ENCODE measurements at places on chromosomes 13 and 19. TPM values are rescaled to one million over a fixed set of nuclear protein-coding genes. Genes with fewer than 3 reads are reported as not detected.

- peak; percentile 83 for DNase-seq
- H3K27me3 ChIP-seq, result no peaks in the 10 kb centered on the region
- H3K4me3 ChIP-seq, result peak overlapping the region; percentile 50
- H3K27ac ChIP-seq, result peak overlapping the region; percentile 91
Observed at GRCh38 chr13:23466144-23467002, 32.9 kb upstream of the SACS start.

- H3K27me3 ChIP-seq, result peaks cover 28% of the 10 kb centered on the region
- DNase-seq, result peak; percentile 27
- H3K27ac ChIP-seq, result no peak overlapping the region
- H3K36me3 ChIP-seq, result no peaks in the 10 kb centered on the region
Observed at GRCh38 chr13:26756961-26757360, 3.6 kb downstream of the GPR12 start.

GRCh38 chr13:21238267-21238666, 61.8 kb downstream of the MRPL57 start:
- DNase-seq, result no peak
- H3K4me3 ChIP-seq, result no peak overlapping the region
- no peak overlapping the region for H3K27ac ChIP-seq
- peaks cover 5% of the 10 kb centered on the region for H3K4me1 ChIP-seq
- no peaks in the 10 kb centered on the region for H3K36me3 ChIP-seq

- H3K27ac ChIP-seq, result peak overlapping the region; percentile 80
- no peaks in the 10 kb centered on the region for H3K27me3 ChIP-seq
Observed at GRCh38 chr19:52898101-52898500, 666 bp upstream of the ZNF320 start.

DNA sequence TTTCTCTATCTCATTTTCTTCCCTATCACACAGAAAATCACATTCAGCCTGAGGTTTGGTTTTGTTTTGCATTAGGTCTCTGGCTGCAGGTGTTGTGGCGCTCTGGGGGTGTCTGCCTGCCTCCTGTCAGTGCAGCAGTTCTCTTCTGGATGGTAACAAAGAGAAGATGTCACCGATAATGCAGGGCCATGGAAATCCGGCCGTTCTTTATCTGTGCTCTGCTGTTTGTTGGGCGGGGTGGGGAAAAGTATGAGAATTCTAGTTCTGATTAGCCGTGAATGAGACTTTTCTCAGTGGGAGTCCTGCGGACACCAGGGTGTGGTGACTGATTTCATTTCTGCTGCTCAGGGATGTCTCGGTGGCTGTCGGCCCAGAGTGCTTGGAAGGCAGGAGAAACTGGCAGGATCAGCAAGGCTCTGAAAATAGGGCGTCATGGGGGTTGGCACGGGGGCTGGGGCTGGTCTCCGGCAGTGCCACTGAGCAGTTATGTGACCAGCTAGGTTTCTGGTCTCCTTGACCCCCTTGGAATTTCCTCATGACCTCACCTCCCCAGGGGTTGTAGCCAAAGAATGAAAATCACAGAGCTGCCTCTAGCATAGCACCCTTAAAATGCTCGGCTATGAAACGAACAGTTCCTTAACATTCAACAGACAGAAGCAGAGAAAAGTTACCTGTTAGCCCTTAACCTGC, 5.0 kb downstream of the RNF113B start:
- H3K36me3 ChIP-seq, result peaks cover 10% of the 10 kb centered on the region
- H3K4me3 ChIP-seq, result no peak overlapping the region
- H3K27ac ChIP-seq, result peak overlapping the region; percentile 75
- H3K27me3 ChIP-seq, result no peaks in the 10 kb centered on the region

- no peak for DNase-seq
- no peak overlapping the region for H3K27ac ChIP-seq
- no peaks in the 10 kb centered on the region for H3K4me1 ChIP-seq
- H3K4me3 ChIP-seq, result no peak overlapping the region
Observed at GRCh38 chr13:97005625-97006262, 11.5 kb upstream of the OXGR1 start.

DNA sequence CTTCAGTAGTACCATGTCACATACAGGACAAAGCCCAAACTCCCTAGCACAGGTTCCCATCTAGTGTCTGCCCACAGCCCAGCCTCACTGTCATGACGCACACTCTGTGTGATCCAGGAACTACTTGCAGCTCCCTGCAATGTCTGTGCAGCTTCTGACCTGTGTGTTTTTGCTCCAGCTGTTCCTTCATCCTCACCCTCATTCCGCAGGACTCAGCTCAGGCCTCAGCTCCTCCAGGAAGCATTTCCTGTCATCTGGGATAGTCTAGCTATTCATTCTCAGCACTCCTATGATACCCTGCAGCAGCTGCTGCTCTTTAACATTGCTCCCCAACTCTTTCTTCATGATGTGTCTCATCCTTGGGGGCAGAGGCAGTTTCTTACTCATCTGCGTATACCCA, 56.1 kb downstream of the ENOX1 start:
- no peaks in the 10 kb centered on the region for H3K4me1 ChIP-seq
- H3K27me3 ChIP-seq, result no peaks in the 10 kb centered on the region
- no peak overlapping the region for H3K27ac ChIP-seq
- DNase-seq, result no peak

DNA sequence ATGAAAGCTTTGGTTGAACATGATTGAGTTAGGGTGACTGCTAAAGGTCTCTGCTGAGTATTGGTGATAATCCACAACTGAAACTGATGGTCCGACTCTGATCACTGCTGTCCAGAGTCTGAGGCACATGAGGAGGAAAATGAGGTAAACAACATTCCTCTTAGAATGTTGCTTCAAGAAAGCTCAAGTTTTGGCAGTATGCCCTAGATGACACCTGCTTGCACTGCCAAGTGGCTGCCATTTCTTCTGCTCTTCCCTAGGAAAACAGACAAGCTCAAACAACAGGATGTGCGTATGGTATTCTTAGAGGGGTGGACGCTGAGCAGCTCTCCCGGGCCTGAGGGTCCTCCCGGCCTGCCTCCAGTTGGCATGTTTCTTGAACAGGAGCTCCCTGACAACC, 15.2 kb upstream of the MTIF3 start:
- H3K4me1 ChIP-seq, result no peaks in the 10 kb centered on the region
- H3K27me3 ChIP-seq, result no peaks in the 10 kb centered on the region
- DNase-seq, result no peak
- no peaks in the 10 kb centered on the region for H3K36me3 ChIP-seq
- no peak overlapping the region for H3K4me3 ChIP-seq

DNA sequence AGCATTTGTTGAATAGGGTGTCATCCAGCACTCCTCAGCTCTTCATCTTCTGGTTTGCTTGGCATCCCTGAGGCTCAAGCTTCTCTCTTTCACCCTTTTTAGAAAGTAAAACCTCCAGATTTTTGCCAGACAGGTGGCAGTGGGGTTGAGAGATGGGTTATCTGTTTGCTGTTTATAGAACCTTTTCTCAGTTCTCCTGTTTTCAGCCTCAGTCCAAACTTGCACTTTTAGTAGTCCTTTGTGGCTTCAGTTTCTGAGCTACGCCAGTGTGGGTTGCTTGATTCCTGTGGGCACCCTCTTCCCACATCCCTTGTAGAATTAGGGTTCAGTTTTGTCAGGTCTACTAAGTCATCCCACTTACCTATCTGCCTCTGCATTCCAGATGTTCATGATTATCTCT, 147.9 kb downstream of the PAN3 start:
- H3K36me3 ChIP-seq, result peaks cover 12% of the 10 kb centered on the region
- no peak for DNase-seq
- H3K27ac ChIP-seq, result no peak overlapping the region
- H3K27me3 ChIP-seq, result no peaks in the 10 kb centered on the region
- H3K4me1 ChIP-seq, result no peaks in the 10 kb centered on the region
- H3K4me3 ChIP-seq, result no peak overlapping the region

- no peaks in the 10 kb centered on the region for H3K27me3 ChIP-seq
- H3K36me3 ChIP-seq, result no peaks in the 10 kb centered on the region
- no peak overlapping the region for H3K4me3 ChIP-seq
- H3K4me1 ChIP-seq, result no peaks in the 10 kb centered on the region
Observed at GRCh38 chr13:34414616-34415015, 527.5 kb upstream of the NBEA start.

- H3K4me1 ChIP-seq, result no peaks in the 10 kb centered on the region
- no peak overlapping the region for H3K27ac ChIP-seq
- no peak overlapping the region for H3K4me3 ChIP-seq
- no peak for DNase-seq
- H3K36me3 ChIP-seq, result peaks cover 20% of the 10 kb centered on the region
Observed at GRCh38 chr19:40341601-40342482, 6.4 kb downstream of the C19orf47 start.

GRCh38 chr19:55553217-55554182, 8.2 kb upstream of the SBK3 start:
- peaks cover 8% of the 10 kb centered on the region for H3K4me1 ChIP-seq
- H3K4me3 ChIP-seq, result no peak overlapping the region
- no peak for DNase-seq

DNA sequence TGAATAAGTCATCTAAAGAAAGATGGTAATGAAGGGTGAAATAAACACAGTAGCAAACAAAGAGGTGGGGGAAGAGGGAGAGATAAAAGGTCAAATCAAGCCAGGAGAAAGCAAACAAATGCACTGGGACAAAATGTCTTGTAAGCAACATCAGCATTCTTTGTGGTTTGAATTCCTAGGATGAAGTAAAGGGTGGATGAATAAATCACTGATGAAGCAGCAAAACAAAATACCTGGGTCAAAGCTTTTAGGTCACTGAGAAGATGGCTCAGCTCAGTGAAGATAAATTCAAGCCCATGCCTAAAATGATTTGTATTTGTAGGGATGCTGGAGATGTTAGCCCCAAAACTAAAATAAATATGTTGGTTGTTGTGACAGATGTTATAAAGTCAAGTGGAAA, 86.5 kb upstream of the FBXL3 start:
- H3K4me3 ChIP-seq, result no peak overlapping the region
- H3K27me3 ChIP-seq, result no peaks in the 10 kb centered on the region
- H3K36me3 ChIP-seq, result no peaks in the 10 kb centered on the region
- no peak for DNase-seq
- no peaks in the 10 kb centered on the region for H3K4me1 ChIP-seq
- no peak overlapping the region for H3K27ac ChIP-seq

GRCh38 chr13:51577690-51578089, 6.6 kb upstream of the WDFY2 start:
- H3K4me3 ChIP-seq, result no peak overlapping the region
- no peak overlapping the region for H3K27ac ChIP-seq
- no peaks in the 10 kb centered on the region for H3K36me3 ChIP-seq

DNA sequence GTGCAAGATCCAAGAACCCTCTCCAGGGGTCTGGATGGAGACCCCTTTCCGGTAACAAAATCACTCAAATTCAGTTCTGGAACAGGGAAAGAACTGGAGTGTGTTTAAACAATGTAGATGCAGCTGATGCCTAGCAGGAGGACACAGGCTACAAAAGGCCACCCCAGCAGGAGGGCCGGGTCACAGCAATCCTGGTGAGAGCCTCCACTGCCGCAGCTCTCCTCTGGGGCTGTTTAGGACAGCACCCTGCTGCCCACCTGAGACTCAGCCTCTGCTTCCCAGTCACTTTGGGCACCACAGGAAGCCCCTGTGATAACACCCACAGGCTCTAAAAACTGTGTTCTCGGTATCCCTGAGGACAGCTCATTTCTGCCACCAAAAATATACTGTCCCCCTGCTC, 318.7 kb upstream of the NBEA start:
- DNase-seq, result no peak
- H3K27ac ChIP-seq, result no peak overlapping the region
- H3K4me1 ChIP-seq, result no peaks in the 10 kb centered on the region
- no peaks in the 10 kb centered on the region for H3K27me3 ChIP-seq
- H3K36me3 ChIP-seq, result no peaks in the 10 kb centered on the region

DNA sequence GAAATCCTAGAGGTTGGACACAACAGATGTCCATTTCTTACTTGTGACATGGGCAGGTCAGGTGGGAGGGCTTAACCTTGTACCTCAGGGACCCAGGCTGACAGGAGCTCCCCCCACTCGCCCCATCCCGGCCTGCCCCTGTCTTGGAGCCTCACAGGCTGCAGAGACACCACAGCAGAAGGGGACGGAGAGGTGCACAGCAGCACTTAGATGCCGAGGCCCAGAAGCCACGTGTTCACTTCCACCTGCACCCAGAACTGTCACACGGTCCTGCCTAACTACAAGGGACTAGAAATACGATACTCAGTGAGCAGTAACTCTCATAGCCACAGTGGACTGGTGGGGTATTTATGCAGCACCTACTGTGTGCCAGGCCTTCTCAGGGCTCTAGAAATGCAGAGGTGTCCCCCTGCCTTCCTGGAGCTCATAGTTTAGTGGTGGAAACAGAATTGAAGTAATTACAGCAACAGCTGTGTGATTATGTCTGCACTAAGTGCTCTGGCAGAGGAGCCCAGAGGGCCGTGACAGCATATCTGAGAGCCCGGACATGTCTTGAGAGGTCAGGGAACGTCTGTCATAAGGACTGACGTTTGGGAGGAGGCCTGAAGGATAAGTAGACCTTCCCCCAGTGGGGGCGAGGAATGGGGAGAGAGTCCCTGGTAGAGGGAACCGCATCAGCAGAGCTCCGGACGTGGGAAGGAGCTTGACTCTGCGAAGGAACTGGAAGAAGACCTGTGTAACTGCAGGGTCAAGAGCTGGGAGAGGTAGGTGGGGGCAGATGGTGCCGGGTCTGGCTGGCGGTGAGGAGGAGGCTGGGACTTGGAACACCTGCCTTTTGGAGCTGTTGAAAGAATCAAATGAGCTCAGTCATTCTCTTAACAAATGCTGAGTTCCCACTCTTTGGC, 130.0 kb downstream of the SIPA1L3 start:
- peaks cover 34% of the 10 kb centered on the region for H3K4me1 ChIP-seq

DNA sequence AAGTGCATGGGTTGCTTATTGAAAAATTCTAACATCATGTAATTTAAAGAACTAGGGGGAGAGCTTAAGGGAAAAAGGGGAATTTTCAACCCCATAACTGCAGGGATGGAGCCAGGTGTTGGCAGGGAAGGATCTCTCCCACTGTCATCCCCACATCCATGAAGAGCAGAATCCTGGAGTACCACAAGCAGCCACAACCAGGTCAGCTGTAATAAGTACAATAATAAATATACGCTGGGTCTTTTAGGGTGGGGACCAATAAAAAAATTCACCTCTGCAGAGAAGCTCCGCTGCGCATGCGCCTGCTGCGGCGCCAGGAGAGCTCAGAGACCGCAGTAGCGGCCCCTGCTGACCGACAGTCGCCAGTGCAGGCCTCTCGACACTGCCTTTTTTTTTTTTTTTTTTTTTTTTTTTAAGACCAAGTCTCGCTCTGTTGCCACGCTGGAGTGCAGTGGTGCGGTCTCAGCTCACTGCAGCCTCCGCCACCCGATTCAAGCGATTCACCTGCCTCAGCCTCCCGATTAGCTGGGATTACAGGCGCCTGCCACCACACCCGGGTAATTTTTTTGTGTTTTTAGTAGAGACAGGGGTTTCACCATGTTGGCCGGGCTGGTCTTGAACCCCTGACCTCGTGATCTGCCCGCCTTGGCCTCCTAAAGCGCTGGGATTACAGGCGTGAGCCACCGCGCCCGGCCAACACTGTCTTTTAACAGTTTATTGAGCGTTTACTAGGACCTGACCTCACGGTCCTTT, 2.5 kb upstream of the EEF2 start:
- no peak overlapping the region for H3K27ac ChIP-seq
- peak overlapping the region; percentile 2 for H3K4me3 ChIP-seq
- peaks cover 46% of the 10 kb centered on the region for H3K4me1 ChIP-seq
- peaks cover 13% of the 10 kb centered on the region for H3K27me3 ChIP-seq
- DNase-seq, result peak; percentile 60

The QPCTL gene
- total RNA-seq, result 5.2 TPM

The PCP2 gene
- total RNA-seq, result not detected

The SIGLEC8 gene
- 3.6 TPM for total RNA-seq

The PCDH17 gene
- 29.8 TPM for total RNA-seq

The C19orf67 gene
- 0.22 TPM for total RNA-seq

The MCEMP1 gene
- total RNA-seq, result 1.7 TPM

The FUT1 gene
- 4.4 TPM for total RNA-seq

The NALCN gene
- total RNA-seq, result 61.2 TPM

The PTGIR gene
- 0.77 TPM for total RNA-seq

The PGLYRP1 gene
- total RNA-seq, result not detected

Measured in spinal cord (tissue), 10 donors.